ENCODE measurements at places on chromosomes 4 and X. TPM values are rescaled to one million over a fixed set of nuclear protein-coding genes. Genes with fewer than 3 reads are reported as not detected.

Gene PFKFB1
- 0.19 TPM for polyA plus RNA-seq

Gene FRG2
- not detected for polyA plus RNA-seq

Gene FAM9B
- polyA plus RNA-seq, result not detected

Gene TRPC3
- not detected for polyA plus RNA-seq

Gene MAGEA2
- polyA plus RNA-seq, result not detected

Gene TBC1D1
- 40.8 TPM for polyA plus RNA-seq

Gene GLRA3
- polyA plus RNA-seq, result not detected

Gene CYBB
- not detected for polyA plus RNA-seq

Gene HELT
- not detected for polyA plus RNA-seq

Gene BBS12
- polyA plus RNA-seq, result 1.6 TPM

Gene TASL
- not detected for polyA plus RNA-seq

Gene TMPRSS11F
- not detected for polyA plus RNA-seq

Gene DUSP21
- not detected for polyA plus RNA-seq

Gene TKTL1
- polyA plus RNA-seq, result not detected

Gene NR3C2
- polyA plus RNA-seq, result 0.04 TPM

Gene NAA11
- polyA plus RNA-seq, result not detected

Gene PNCK
- 0.07 TPM for polyA plus RNA-seq

Gene RPGR
- polyA plus RNA-seq, result 2.2 TPM
